ENCODE measurements at places on chromosomes 2 and 18.

- DNase-seq = no peak
Observed at GRCh38 chr2:159256159-159256558, 30.3 kb downstream of the WDSUB1 start.

DNA sequence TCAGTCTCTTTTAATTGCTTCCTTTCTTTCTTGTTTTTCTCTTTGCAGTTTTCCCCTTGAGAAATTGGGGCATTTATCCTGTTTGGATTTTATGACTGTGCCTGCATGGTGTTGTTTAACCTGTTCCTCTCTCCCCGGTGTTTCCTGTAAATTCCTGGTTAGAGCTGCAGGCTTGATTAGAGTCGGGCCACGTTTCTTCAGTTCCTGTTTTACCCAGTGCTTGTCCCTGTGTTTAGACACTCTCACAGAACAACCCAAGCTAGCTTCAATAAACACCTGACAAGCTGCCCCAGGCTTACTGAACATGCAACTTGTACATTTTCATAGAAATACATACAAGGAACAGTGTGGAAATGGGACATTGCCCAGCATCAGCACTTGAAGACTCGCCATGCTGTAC, 53.9 kb downstream of the NGEF start:
- DNase-seq = no peak

DNA sequence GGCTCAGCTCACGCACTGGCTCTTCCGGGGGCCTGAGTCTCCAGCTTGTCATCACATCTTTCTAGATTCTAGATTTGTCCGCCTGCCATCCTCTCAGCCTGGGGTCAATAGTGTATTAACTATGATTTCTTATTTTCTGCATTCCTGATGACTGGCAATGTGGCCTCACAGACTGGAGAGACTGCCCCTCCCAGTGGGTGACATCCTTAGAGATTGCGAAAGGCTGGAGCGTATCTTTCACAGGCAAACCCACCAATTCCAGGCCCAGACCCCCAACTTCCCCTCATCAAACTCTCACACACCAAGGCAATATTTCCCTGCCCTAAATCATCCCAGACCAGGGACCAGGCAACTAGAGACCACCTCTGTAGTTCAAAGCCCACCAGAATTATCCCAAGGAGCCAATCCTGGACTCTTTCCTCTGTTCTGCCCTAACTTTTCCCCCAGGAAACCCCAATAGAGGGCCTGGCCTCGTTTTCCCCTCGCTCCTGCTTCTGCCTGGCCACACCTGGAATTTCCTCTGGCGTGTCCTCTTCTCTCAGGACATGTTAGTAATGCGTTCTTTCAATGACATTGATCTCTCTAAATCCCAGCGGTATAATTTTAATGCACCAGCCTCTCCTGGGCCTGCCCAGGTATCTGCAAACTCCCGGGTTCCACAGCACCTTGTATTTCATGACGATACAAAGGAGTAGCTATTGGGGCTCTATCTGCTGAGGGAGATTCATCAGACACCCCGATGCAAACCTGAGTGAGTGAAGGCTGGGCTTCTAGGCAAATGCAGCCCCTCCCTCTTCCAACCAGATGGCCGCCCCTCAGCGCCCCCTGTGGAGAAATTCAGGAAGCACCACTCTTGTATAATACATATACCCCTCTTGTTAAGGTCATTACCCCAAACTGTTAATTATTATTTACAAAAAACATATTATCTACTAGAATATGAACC, 2.4 kb upstream of the KCNF1 start:
- DNase-seq = no peak

GRCh38 chr18:79343567-79344207, 52.0 kb upstream of the NFATC1 start:
- DNase-seq = no peak

GRCh38 chr18:7358989-7359726, 128.3 kb downstream of the LRRC30 start:
- no peak for DNase-seq

- DNase-seq = no peak
Observed at GRCh38 chr18:23397907-23398306, 55.2 kb upstream of the RIOK3 start.

DNA sequence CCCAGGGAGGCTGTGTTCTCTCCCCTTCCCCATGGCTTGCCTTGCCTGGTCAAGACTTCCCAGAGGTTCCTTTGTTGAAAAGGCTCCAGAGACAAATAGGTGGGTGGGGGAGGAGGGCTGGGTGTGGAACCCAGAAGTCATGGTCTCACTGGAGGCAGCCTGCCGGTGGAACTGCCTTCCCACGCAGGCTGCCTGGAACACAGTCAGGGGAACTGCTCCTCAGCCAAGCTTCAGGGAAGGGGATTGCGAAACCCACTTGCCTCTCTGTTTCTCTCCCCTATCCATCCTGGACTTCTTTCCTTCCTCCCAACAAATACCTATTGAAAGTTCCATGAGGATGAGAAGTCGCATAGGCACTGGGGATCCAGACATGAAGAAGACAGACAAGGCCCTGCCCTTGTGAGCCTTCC, 31.6 kb downstream of the MARCO start:
- no peak for DNase-seq

- DNase-seq = no peak
Observed at GRCh38 chr2:96342085-96342484, 6.5 kb downstream of the NCAPH start.

- no peak for DNase-seq
Observed at GRCh38 chr2:7693246-7694075, 776.2 kb downstream of the RNF144A start.

DNA sequence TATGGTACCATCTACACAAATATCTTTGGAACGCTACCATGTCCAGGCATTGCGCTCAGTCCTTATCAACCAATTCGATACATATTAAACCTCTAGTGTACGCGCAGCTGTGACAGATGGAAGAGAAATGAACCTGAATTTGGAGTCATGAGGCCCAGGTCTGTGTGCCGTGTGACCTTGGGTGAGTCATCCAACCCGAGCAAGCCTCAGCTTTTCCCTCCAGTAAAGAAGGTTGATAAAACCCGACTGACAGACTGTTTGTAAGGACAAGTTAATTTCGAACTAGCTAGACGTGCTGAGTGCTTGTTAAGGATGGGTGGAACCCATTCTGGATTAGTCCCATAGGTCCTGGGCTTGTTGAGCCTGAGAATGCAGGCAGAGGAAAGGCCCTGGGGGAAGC, 28.2 kb downstream of the GREB1 start:
- DNase-seq = no peak

DNA sequence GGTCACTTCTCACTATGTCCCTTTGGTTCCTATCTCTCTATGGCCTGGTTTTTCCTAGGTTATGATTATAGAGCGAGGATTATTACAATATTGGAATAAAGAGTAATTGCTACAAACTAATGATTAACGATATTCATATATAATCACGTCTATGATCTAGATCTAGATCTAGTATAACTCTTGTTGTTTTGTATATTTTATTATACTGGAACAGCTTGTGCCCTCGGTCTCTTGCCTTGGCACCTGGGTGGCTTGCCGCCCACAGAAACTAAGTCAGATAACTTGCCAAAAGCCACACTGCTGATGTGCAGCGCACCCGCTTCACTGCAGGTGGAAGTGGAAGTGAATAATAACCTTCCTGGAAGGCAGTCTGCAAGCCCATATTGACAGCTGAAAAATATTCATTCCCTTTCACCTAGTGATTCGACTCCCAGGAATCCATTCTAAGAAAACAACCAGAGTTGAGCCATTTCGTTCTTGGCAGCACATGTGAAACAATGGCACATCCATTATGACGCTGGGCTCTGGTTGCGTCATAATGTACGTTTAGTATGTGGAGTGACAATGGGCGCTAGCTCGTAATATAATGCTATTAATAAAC, 725 bp upstream of the ANKRD53 start:
- peak; percentile 47 for DNase-seq

DNA sequence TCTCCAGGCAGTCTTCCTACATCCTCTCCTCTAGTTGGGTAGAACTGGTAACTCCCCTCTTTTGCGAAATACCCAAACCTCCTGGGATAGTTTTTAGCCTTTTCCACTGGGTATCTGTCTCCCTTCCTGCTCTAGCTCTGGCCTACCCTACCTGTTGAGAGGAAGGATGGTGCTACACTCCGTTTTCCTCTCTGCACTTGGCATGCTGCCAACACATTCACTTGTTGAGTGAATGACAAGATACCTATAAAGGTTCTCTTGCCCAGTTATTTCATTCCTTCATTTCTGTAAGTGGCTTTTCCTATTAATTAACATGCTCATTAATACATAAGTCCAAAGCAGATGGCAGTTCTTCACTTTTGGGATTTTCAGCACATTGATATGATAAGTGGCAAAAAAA, 293.8 kb downstream of the CNTNAP5 start:
- no peak for DNase-seq

- DNase-seq = peak; percentile 43
Observed at GRCh38 chr2:233544200-233544610, 22.4 kb downstream of the USP40 start.

- DNase-seq = no peak
Observed at GRCh38 chr2:186437719-186438118, 48.3 kb upstream of the ZC3H15 start.

- DNase-seq = peak; percentile 63
Observed at GRCh38 chr2:85584857-85585780, 888 bp downstream of the VAMP5 start.

DNA sequence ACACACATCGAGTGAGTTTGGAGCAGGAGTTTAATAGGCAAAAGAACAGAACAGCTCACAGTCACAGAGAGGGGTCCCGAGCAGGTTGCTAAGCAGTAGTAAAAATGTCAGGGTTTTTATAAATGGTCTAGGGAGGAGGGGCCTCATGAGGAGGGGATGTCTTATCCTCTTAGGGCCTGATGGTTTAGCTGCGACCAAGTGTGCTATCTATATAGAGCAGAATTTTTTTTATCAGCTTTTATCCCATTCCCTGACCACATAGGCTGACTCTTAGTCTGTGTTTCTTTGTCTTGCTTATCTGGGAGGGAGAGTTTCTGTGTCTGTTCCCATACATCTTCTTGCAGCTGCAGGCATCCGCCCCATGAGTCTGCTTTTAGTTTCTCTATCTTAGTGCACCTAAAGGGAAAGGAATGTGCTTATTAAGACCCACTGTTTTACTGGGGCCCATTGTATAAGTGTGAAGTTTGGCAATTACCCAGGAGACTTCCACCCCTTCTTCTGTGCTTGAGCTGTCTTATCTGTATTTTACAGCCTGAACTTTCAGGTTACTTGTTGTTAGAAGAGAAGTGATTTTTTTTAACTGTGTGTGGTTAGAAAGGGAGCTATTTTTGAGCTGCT, 30.4 kb upstream of the GMCL1 start:
- peak; percentile 18 for DNase-seq

GRCh38 chr18:31943878-31944816, 1.2 kb upstream of the TRAPPC8 start:
- DNase-seq = no peak

- DNase-seq = no peak
Observed at GRCh38 chr2:173373290-173373689, 18.6 kb downstream of the CDCA7 start.

DNA sequence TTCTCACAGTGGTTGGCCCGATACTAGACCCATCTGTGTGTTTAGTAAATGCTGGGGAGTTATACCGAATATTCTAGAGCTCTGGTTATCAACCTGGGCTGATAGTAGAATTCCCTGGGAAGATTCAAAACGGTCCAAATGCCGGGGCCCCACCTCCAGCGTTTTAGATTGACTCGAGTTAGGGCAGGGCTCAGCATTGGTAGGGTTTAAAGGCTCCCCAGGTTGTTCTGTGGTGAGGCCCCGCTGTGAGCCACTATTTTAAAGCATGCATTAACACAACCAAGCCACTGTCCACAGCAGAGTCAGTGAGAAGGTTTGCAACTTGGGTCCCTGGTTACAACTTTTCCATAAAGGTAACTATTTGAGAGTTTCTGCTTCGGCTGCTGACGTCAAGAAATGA, 73.6 kb downstream of the DYSF start:
- DNase-seq = no peak

DNA sequence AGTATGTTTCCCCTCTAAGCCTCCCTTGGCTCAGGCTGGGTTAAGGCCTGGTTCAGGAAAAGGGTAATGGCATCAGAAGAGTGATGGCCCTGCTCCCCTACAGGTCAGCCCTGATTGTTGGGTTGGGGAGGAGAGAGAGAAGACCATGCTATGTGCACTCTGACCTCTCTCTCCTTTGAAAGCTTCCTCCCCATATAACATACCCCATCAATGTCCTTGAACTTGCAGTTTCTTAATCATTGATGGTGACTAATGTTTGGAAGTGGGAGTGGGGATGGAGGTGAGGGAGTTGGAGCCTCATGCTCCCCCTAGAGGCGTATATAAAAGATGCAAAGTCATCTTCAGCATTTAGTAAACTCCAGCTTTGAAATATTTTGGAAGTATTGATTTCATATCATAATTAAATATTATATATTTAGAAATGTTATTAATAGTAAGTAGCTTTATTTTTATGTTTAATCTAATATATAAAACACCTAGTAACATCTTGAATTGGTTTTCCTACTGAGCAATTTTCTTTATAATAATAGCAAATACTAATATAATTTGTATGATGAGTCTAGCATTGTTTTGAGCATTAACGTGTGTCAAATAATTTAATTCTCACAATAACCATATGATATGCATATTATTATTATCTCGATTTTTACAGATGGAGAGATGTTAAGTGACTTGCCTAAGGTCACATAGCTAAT, 8.8 kb downstream of the PLCL1 start:
- DNase-seq = no peak

GRCh38 chr2:95285542-95285932, 11.3 kb downstream of the PROM2 start:
- DNase-seq = no peak

- no peak for DNase-seq
Observed at GRCh38 chr2:224722250-224722649, 6.1 kb upstream of the CCDC195 start.

DNA sequence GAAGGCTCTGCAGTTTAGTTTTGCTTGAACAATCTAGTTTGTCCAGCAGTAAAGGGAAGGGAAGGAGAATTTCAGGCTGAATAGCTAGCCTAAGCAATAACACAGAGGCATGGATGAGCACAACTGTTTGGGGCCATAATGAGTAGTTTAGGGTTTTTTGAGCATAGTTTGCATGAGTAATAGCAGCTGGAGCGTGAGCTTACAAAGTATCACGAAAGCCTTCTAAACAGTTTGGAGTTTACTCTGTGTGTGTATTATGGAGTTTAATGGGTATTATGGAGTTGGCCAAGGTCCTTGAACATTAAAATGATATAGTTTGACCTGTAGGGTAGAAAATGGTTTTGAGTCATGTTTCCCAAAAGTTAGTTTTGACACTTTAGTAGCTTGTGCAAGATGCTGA, 782.3 kb downstream of the ERBB4 start:
- DNase-seq = no peak

DNA sequence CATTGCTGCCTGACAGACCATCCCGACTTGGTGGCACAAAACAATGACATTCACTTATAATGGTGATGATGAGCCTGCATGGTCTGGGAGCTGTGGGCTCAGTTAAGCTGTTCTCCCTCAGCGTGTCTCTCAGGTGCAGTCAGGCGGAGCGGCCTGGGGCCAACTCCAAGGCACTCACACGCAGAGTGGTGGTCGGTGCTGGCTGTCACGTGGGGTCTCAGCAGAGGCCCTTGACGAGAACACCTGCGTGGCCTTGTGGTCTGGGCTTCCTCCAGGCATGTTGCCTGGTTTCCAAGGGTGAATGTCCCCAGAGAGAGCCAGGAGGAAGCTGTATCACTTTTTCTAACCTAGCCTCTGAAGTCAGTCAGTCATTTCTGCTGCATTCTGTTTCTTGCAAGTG, 29.8 kb downstream of the ARMC9 start:
- no peak for DNase-seq

Data from left lobe of liver (tissue), 2 donors.